ENCODE measurements at places on chromosomes 6 and 20.

DNA sequence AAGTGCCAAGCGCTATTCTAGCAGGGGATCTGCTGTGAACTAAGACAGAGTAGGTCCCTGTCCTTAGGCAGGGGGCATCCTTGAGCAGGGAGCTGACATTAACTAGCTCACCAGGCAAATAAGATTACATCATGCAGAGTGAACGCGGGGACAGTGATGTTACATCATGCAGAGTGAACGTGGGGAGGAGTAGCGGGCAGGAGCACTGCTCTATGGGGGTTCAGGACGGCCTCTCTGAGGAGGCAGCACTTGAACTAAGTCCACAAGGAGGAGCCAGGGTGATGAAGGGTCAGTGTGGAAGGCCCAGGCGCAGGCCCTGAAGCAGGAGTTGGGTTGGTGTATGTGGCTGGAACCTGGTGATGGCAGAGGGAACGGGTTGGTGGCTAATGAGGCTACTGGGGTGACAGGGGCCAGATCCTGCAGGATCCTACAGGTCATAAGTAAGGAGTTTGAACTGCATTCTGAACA is 38.7 kb downstream of the KAT14 start:
- DNase-seq, result peak; percentile 86

GRCh38 chr6:128574402-128574801 is 54.0 kb upstream of the PTPRK start:
- DNase-seq, result no peak

- DNase-seq, result peak; percentile 97
Measured at GRCh38 chr6:11770546-11771466, 7.8 kb downstream of the ADTRP start.

DNA sequence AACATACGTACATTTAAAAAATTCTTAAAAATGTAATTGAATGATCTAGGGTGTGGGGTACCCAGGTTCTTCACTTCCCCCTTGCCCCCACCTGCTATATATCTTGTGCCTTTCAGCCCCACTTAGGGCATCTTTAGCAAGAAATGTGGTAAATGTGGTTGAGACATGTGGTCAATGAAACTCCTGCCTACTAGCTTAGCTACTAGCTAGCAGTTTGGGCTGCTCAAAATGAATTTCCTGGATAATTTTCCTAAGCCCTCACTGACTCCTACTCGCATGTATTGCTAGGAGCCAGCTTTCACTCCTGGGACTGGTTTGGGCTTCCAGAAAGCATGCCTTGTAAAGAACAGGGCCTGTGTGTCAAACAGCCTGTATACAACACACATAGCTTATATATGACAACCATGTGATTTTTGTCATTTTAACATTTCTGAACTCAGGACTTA is 257.3 kb downstream of the ATXN1 start:
- no peak for DNase-seq

- no peak for DNase-seq
Measured at GRCh38 chr6:136012198-136012887, 160.8 kb downstream of the PDE7B start.

DNA sequence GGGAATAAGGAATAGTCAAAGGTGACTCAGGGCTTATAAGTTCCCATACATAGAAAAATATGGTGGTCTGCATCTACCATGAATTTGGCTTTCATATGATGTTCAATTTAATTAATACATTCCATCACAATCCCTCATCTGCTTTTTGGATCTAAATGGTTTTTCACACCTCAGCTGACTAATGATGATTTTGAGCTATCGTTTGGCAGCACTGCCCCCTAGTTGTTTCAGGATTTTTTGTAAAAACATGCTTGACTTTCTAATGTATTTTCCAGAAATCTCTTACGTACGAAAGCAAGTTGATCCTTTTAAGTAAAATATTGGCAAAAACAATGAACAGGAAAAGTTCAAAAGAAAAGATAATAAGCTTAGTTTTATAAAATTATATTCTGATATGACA is 408.6 kb upstream of the ADGRB3 start:
- DNase-seq, result no peak

GRCh38 chr20:63497138-63497945 is 1.5 kb downstream of the EEF1A2 start:
- DNase-seq, result peak; percentile 40

DNA sequence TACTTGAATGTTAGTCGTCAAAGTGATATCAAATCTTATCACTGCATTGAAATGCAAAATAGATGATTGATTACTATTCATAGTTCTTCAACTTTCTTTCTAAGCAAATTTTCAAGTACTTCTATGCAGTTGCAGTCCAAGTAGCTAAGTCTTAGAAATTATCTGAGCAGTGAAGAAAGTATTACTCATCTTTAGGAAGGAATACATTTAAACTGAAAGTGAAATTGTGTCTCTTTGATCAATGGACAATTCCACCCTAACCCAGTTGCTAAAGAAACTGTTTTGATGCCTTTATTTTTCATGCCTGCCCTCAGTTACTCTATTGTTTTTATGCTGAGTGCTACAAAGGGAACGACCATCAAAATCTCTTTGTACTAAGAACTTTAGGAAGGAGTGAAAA is 337.4 kb downstream of the GRIK2 start:
- DNase-seq, result no peak

DNA sequence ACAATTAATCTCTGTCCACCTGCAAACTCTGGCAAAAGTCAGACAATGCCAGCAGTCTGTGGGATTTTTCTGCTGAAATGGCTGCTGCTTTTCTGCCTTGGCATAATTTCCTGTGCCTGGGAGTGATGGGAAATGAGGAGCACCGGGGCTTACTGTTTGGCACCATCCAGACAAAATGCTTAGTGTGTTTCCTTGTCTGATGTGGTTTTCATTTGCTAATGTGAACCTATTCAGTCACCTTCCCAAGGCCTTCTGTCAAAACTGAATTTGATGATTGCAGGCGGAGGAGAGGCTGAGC is 56.4 kb downstream of the CDH4 start:
- DNase-seq, result no peak

GRCh38 chr6:107105511-107106116 is 9.7 kb downstream of the BEND3 start:
- no peak for DNase-seq

GRCh38 chr6:143774347-143774746 is 68.8 kb upstream of the LTV1 start:
- DNase-seq, result no peak

DNA sequence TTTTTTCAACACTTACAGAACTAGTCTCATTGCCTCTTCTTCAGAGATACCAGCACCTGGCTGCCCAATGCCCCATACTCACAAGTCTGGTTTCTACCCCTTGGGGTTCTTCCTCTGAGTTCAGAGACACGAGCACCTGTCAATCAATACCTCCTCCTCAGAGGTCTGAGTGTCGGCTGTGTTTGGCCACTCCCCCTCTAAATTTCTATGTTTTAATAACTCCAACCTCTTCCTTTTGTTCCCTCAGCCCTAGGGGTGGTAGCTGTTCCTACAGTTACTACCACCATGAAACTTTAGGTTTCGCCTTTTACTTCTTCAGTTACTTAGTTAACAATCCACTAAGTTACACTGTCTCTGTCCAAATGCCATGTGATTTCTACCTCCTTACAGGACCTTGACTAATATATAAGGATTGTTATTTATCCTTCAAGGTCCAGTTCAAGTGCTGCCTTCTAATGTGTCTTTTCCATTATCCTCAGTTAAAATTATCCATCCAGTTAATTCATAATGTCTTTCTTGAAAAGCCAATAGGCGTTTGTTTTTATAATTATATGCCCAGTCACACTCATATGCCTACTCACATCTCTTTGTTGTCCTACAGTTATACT is 14.6 kb upstream of the PHF20 start:
- DNase-seq, result no peak

DNA sequence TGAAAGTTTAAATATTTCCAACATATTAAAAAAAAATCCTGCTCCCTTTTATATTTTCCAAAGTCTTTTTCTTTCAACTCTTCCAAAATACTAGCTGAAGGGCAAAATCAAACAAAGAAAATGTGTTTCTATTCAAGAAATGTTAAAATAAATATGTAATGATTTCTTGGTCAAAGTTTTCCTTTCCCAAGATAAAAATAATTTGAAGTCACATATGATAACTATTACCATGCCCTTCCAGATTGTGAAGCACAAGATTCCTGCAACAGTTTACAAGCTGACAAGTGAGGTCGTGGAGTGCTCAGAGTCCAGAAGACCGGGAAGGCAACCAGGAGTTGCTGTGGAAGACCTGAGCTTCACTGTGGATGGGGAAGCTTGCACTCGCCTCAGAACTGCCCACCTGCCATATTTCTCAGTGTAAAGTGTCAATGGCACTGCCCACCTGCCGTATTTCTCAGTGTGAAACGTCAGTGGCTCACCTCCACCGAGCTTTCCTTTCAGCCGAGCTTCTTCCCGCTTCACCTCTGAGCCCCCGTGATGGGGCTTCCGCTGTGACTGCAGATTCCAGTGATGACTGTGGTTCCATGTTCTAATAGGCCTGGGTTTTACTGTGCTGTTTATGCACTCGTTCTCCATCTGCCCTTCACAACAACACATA is 160.5 kb downstream of the THBS2 start:
- DNase-seq, result no peak

GRCh38 chr6:17483391-17484016 is 90.1 kb downstream of the CAP2 start:
- peak; percentile 43 for DNase-seq

- no peak for DNase-seq
Measured at GRCh38 chr6:30113003-30113759, at the start of gene TRIM31. TSS of gene TRIM31 (minus strand) at chr6:30113090. CDS start at chr6:30112805, 285 bp downstream.

DNA sequence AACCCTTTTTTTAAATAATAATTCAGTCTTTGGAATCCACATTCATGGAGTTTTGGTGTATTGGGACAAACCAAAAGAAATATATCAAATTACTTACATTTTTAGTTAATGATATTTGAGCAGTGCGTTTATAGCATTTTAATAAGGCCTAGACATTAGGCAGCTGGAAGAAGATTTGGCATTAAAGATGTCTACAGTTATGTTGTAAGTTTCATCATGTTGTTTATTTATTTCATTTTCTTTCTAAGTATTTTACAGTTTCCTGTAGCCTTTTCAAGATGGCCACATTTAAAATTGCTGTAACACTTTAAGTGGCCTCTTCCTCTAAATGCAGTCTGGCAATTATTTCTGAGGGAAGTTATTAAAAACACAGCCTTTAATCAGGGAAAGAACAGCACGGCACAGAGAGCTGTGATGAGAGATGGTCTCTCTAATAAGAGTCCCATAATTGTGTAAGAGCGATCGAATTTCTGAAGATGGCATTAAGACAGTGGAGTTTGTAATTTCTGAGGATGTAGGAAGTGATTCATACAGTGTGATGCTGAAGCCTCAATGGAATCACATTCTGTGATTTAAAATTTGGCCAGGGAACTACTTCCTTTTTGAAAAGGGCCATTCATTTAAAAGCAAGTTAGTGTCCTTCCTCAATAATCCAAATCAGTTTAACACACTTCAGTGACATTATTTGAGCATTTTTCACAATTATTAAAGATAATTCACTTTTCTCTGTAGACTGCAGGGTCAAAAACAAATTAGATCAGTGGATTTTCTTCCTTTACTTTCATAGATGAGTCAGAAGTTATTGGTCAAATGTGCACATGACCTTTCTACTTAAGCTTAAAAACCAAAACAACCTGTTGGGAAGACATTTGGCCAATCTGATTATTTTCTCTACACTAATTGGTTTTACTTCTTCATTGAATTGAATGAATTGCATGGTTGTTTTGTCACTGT is 52.4 kb upstream of the EDN3 start:
- DNase-seq, result no peak

DNA sequence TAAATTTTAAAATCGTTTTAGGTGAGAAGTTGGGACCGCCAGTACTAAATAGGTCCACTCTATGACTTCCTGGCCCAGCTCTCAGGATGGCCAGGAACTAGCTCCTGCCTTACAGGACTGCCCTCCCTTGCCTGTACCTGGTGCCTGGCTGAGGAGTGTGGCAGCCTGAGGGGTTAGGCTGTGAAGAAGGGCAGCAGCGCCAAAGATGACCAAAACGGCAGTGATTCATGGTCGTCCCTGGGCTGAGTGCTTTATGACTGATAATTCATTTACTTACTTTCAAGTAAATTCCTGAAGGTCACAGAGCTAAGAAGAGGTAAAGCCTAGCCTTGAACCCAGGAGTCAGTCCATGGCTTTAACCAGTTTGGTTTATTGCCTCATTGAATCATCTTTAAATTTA is 22.1 kb downstream of the STK35 start:
- DNase-seq, result no peak

DNA sequence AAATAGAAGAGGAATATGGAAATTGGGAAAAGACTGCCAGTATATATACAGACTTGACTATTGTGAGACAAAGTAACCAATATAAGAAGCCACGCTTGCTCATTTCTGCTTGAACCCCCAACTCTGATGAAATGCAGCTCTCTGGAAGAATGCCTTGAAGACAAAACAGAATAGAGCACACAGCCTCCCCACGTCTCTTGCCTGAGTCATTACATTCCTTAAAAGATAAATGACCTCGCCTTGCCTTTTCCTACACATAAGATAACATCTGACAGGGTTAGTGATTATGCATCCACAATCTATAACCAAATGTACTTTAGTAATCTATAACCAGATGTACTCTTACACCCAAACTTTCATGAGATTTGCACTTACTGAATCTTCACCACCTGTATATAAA is 141.1 kb upstream of the EEF1E1 start:
- peak; percentile 68 for DNase-seq

GRCh38 chr6:1910621-1911407 is 301.1 kb downstream of the FOXC1 start:
- no peak for DNase-seq

- no peak for DNase-seq
Measured at GRCh38 chr20:46220455-46221207, 87.7 kb downstream of the CDH22 start.

GRCh38 chr6:105384004-105384403 is 18.9 kb downstream of the PREP start:
- DNase-seq, result peak; percentile 82

- no peak for DNase-seq
Measured at GRCh38 chr6:14320332-14320731, 202.8 kb downstream of the CD83 start.

- DNase-seq, result no peak
Measured at GRCh38 chr20:46931699-46932098, 37.1 kb downstream of the EYA2 start.

- DNase-seq, result no peak
Measured at GRCh38 chr6:162541019-162541601, 186.5 kb downstream of the PRKN start.

DNA sequence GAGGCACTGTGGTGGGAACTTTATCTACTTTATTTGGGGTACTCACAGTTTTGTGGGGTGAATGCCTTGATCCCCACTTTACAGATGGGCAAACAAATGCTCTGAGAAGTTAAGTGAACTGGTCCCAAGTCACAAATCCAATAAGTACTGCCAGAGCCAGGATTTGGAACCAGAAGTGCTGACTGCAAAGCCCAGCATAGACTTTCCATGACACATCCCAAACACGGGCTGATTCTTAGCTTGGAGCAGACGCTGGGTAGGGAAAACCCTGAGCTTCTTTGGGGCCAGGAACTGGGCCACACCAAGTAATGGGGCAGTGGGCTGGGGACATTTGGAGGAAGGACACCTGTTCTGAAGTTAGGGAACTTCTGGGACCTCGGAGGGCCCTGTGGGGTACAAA is 20.3 kb downstream of the RIN2 start:
- DNase-seq, result no peak

- DNase-seq, result no peak
Measured at GRCh38 chr20:15039088-15039752, 701.8 kb upstream of the FLRT3 start.
